ENCODE measurements at places on chromosomes 7 and 10. TPM values are rescaled to one million over a fixed set of nuclear protein-coding genes. Genes with fewer than 3 reads are reported as not detected.

Gene IFRD1
- total RNA-seq: 18.3 TPM

- H3K4me3 ChIP-seq: no peak overlapping the region
- no peak for DNase-seq
- H3K36me3 ChIP-seq: no peaks in the 10 kb centered on the region
- H3K4me1 ChIP-seq: no peaks in the 10 kb centered on the region
- H3K27me3 ChIP-seq: no peaks in the 10 kb centered on the region
These were observed 365.6 kb downstream of the ANKRD7 start for GRCh38 chr7:118590107-118590506.

Gene FOXI2
- total RNA-seq: not detected

- H3K27ac ChIP-seq: no peak overlapping the region
- no peaks in the 10 kb centered on the region for H3K4me1 ChIP-seq
- H3K36me3 ChIP-seq: no peaks in the 10 kb centered on the region
- H3K27me3 ChIP-seq: no peaks in the 10 kb centered on the region
These were observed 942.5 kb downstream of the KCNMA1 start for GRCh38 chr10:76695069-76695468.

DNA sequence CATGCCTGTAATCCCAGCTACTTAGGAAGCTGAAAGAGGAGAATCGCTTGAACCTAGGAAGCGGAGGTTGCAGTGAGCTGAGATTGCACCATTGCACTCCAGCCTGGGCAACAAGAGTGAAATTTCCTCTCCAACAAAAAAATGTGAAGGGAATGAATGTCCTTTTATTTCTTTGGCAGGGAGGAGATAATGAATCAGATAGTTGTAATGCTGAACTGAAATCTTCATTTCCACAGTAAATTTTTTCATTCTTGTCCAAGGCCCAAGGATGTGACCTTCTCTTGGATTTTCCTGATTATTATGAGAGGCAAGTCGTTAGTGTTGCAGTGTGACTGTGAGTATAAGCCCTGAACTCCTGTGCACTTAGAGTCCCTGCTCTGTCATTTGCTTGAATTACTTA lies 13.6 kb downstream of the STAMBPL1 start:
- peaks cover 2% of the 10 kb centered on the region for H3K36me3 ChIP-seq
- no peak overlapping the region for H3K4me3 ChIP-seq
- H3K27ac ChIP-seq: peak overlapping the region; percentile 66
- DNase-seq: peak; percentile 40

- no peaks in the 10 kb centered on the region for H3K27me3 ChIP-seq
- no peak overlapping the region for H3K4me3 ChIP-seq
- H3K27ac ChIP-seq: no peak overlapping the region
- H3K4me1 ChIP-seq: no peaks in the 10 kb centered on the region
These were observed 55.3 kb upstream of the ZNF438 start for GRCh38 chr10:31087011-31087410.

GRCh38 chr7:28539289-28539981 lies 127.1 kb downstream of the CREB5 start:
- no peaks in the 10 kb centered on the region for H3K4me1 ChIP-seq
- H3K4me3 ChIP-seq: no peak overlapping the region
- DNase-seq: no peak
- H3K36me3 ChIP-seq: no peaks in the 10 kb centered on the region
- H3K27me3 ChIP-seq: no peaks in the 10 kb centered on the region
- H3K27ac ChIP-seq: no peak overlapping the region

GRCh38 chr7:76317782-76318487 lies 15.5 kb downstream of the HSPB1 start:
- H3K36me3 ChIP-seq: 0 out of 2 replicates have a peak, but pooled peaks cover 5% of the 10 kb centered on the region
- H3K4me1 ChIP-seq: peaks cover 12% of the 10 kb centered on the region
- DNase-seq: peak; percentile 95
- peak overlapping the region; percentile 62 for H3K4me3 ChIP-seq

DNA sequence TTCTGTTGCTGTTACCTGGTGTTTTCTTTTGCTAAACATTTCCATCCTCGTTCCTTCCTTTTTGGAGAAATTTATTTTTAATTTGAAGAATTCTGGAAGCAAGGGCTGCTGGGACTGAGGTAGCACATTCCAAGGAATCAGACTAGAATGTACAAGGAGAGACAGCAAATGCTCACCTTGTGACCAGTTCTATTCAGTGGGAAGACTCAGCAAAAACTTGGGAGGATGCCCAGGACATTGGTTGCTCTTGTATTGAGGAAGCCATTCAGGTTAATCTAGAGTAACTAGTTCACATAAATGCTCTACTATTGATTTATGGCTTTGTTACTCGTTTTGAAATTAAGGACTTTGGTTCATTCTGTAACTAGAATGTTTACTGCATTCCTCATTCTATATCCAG lies 11.3 kb downstream of the PLCE1 start:
- peak; percentile 81 for DNase-seq
- peaks cover 3% of the 10 kb centered on the region for H3K4me1 ChIP-seq
- H3K27me3 ChIP-seq: no peaks in the 10 kb centered on the region
- H3K4me3 ChIP-seq: no peak overlapping the region

- no peaks in the 10 kb centered on the region for H3K27me3 ChIP-seq
- peak within 1 kb of the TSS; percentile 93 for H3K27ac ChIP-seq
- H3K36me3 ChIP-seq: no peaks in the 10 kb centered on the region
- H3K4me1 ChIP-seq: no peaks in the 10 kb centered on the region
- peak within 1 kb of the TSS; percentile 74 for H3K4me3 ChIP-seq
These were observed at the start of gene SLC25A28 for GRCh38 chr10:99619851-99620710. Gene SLC25A28 (minus strand): TSS chr10:99620439. CDS start chr10:99620335, 104 bp downstream.

Data from IMR-90 (cell line).